ENCODE measurements at places on chromosomes 13 and 19.

GRCh38 chr19:2479556-2480194, 3.7 kb downstream of the GADD45B start:
- peaks cover 14% of the 10 kb centered on the region for H3K4me1 ChIP-seq
- H3K27ac ChIP-seq, result peak overlapping the region; percentile 69
- no peak overlapping the region for H3K4me3 ChIP-seq
- peak; percentile 59 for DNase-seq
- peaks cover 20% of the 10 kb centered on the region for H3K36me3 ChIP-seq

DNA sequence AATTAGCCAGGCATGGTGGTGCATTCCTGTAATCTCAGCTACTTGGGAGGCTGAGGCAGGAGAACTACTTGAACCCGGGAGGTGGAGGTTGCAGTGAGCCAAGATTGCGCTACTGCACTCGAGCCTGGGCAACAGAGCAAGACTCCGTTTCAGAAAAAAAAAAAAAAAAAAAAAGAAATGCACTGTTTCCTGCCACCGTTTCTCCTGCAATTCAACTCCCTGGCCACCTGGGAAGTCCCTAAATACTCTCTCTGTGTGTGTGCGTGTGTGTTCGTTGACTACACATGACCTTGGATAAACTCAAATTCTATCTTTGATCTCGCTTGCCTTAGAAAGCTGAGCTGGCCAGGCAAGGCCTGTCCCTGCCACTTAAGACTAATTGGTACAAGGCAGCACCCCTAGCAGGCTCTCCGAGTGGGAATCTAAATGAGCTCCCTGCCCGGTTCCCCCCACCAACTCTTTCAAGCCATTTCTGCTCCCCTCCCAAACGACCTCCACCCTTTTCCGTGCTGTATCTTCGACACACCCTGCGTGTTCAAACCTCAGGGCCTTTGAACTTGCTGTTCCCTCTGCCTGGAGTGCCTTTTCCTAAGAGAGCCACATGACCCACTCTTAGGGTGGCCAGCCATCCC, 5.2 kb upstream of the BCAT2 start:
- H3K4me3 ChIP-seq, result no peak overlapping the region
- H3K36me3 ChIP-seq, result no peaks in the 10 kb centered on the region
- DNase-seq, result peak; percentile 42
- H3K27ac ChIP-seq, result no peak overlapping the region
- no peaks in the 10 kb centered on the region for H3K27me3 ChIP-seq
- no peaks in the 10 kb centered on the region for H3K4me1 ChIP-seq

DNA sequence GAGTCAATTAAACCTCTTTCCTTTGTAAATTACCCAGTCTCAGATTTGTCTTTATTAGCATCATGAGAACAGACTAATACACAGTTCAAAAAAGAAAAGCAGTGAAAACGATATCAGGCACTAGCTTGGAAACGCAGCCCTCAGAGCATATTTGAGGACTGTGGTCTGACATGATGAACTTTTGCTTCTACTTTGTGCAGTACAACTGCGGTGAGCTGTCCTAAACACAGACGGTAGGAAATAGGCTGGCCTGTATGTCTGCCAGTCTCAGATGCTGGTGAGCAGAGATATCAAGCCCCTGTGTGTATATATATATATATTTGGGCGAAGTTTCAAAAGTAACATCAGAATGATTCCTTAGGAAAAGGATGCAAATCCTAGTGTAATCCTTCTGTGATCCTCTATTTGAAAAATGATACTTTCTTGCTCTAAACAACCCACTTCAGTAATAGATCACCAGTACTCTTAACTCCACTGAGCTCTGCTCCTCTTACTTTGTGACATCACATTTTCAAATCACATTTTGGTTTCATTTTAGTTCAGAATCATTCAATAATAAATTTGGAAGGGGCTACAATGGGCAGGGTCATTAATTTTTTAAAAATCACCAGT, 74.4 kb downstream of the TNFRSF19 start:
- no peak overlapping the region for H3K27ac ChIP-seq
- H3K36me3 ChIP-seq, result peaks cover 18% of the 10 kb centered on the region
- H3K27me3 ChIP-seq, result no peaks in the 10 kb centered on the region
- no peak overlapping the region for H3K4me3 ChIP-seq
- DNase-seq, result no peak

DNA sequence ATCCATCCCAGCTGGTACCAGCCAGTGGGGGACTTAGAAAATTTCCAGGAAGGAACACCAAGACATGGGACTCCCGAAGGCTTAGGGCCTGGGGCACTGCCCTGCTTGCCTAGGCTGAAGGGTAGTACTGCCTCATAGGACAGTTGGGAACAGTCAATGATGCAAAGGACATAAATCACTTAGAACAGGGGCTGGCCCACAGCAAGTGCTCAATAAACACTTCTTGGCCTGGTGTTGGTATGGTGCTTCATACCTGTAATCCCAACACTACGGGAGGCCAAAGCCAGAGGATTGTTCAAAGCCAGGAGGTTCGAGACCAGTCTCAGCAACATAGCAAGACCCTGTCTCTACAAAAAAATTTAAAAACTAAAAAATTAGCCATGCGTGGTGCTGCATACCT, 5.8 kb downstream of the KEAP1 start:
- no peaks in the 10 kb centered on the region for H3K27me3 ChIP-seq
- no peak overlapping the region for H3K27ac ChIP-seq
- no peak for DNase-seq
- H3K36me3 ChIP-seq, result peaks cover 31% of the 10 kb centered on the region
- H3K4me3 ChIP-seq, result no peak overlapping the region

DNA sequence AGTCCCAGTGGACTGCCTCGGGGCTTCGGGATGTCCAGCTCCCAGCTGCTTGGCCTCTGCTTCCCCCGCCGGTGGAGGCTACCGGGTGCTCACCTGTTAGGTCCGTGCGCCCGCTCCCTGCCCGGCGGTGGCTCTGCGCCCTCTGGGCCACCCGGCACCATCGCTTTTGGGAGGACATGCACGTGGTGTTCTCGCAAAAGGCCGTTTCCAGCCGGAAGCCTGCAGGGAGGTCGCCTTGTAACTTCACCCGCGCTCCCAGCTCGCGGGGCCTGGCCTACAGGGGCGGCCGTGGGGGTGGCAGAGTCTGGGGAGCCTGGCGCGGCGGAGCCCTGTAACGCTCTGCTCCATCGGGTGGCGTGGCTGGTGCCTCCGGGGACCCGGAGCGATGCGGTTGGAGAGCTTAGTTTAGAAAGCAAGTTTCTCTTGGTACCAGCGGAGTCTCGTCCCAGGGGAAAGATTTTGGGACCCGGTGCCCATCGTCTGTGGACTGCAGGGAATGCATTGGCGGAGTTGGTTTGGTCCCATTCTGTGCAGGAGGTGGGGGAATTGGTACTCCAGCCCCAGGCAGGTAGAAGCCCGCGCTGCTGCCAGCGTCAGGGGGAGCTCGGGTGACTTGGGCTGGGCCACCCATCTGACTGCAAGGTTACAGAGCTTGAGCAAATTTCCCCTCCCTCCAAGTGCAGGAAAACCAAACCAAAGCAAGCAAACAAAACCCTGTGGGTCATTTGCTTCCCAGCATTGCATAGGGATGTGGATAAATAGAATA, 673 bp downstream of the SPATA13 start:
- peak overlapping the region; percentile 68 for H3K4me3 ChIP-seq
- DNase-seq, result no peak
- H3K27ac ChIP-seq, result no peak overlapping the region
- H3K4me1 ChIP-seq, result peaks cover 7% of the 10 kb centered on the region
- H3K36me3 ChIP-seq, result no peaks in the 10 kb centered on the region

GRCh38 chr19:639253-640160, at the start of gene FGF22:
Gene FGF22, plus strand, starts transcription at chr19:639879. Its CDS starts 47 bp downstream, at chr19:639926.
- H3K27me3 ChIP-seq, result no peaks in the 10 kb centered on the region
- H3K4me1 ChIP-seq, result peaks cover 8% of the 10 kb centered on the region
- peak within 1 kb of the TSS; percentile 66 for H3K4me3 ChIP-seq
- H3K36me3 ChIP-seq, result peaks cover 5% of the 10 kb centered on the region
- H3K27ac ChIP-seq, result no peak within 1 kb of the TSS
- DNase-seq, result peak; percentile 92

DNA sequence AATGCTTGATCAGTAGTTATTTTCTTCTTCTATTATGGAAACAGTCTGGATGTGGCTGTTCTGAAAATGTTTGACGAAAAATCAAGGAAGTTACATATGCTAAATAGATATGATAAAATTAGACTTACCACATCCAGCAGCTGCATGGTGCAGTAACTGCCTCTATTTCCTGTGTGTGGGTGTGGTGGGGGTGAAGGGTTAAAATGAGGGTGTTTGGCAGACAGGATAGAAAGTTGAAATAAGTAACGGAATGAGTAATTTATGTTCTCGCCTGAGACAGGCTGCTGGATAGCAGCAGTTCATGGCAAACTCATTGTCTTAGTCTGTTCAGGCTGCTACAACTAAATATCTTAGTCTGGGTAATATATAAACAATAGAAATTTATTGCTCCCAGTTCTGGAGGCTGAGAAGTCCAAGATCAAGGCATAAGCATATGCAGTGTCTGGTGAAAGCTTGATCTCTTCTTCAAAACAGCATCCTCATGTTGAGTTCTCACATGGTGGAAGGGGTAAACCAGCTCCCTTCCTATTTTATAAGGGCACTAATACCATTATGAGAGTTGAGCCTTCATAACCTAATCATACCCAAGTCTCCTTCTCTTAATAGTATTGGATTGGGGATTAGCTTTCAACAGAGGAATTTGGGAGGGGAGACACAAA, 1248.9 kb downstream of the SLITRK5 start:
- no peaks in the 10 kb centered on the region for H3K27me3 ChIP-seq
- no peak for DNase-seq
- H3K4me3 ChIP-seq, result no peak overlapping the region

DNA sequence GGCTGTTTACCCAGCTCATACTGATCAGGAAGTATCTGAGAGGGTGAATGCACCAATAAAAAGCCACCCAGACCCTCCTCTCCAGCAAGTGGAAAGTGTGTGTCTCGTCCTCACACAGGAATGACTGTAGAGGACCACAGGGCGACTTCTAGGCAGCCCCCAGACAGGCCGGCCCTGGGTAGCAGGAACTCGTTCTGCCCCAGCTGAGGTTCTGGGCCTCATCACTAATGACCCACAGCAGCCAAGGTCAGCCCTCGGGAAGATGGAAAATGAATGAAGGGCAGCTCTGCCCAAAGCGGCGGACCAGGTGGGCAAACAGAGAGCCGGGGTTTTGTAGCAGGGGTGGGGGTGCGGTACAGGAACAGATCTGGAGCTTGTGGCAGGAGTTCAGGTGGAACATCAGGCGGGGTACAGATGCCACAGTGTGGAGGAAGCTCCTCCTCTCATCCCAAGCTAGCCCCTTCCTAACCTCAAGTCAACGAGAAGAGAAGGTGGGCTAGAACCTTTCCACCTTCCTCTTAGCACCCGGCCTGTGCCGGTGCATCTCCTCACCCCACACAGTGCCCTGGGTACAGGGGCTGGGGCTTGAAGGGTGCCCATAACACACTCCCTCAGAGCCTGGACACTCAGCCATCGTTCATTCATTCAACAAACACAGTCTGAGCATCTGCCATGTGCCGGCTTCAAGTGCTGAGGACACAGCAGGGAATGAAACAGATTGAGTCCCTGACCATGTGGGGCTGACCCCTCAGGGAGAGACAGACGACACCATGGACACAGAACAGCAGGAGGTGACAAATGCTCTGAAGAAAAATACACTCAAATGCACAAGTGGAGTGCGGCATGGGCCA, 36.2 kb downstream of the RFX2 start:
- no peak overlapping the region for H3K4me3 ChIP-seq
- no peaks in the 10 kb centered on the region for H3K27me3 ChIP-seq
- H3K27ac ChIP-seq, result no peak overlapping the region
- DNase-seq, result no peak
- H3K4me1 ChIP-seq, result no peaks in the 10 kb centered on the region
- no peaks in the 10 kb centered on the region for H3K36me3 ChIP-seq

GRCh38 chr13:24644036-24644435, 36.2 kb upstream of the ATP12A start:
- H3K27me3 ChIP-seq, result no peaks in the 10 kb centered on the region
- H3K36me3 ChIP-seq, result no peaks in the 10 kb centered on the region
- DNase-seq, result no peak
- H3K4me3 ChIP-seq, result no peak overlapping the region
- no peak overlapping the region for H3K27ac ChIP-seq

DNA sequence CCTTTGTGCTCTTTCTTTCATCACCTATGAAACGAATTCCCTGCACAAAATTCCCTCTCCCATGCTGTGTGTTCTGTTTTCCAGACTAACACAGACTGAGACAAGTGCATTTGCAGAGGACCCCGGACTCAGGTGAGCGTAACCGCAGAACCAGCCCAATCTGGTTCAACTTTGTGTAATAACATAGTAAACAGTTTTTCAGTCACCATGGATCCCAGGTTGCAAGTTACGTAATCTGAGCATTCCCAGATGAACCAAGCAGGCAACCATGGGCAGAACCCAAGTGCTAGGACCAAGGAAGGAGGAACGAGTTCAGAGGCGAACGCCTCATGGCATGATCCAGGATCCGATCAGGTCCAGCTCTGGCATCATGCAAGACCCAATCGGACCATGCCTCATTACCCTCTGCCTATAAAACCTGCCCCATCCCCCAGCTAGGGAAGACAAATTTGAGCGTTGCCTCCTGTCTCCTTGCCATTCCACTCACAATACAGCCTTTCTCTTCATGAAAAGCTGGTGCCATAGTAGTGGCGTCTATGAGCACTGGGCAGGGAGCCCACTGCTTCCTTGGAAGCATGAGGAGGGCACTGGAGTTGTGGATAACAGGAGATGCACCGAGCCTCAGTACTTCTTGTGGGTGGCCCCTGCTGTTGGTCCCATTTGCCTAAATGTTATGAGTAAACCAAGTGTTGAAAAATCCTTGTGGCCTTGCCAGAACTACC, 107.6 kb downstream of the ABCC4 start:
- no peaks in the 10 kb centered on the region for H3K36me3 ChIP-seq
- H3K27me3 ChIP-seq, result no peaks in the 10 kb centered on the region
- H3K4me3 ChIP-seq, result no peak overlapping the region
- DNase-seq, result peak; percentile 85
- H3K4me1 ChIP-seq, result no peaks in the 10 kb centered on the region

DNA sequence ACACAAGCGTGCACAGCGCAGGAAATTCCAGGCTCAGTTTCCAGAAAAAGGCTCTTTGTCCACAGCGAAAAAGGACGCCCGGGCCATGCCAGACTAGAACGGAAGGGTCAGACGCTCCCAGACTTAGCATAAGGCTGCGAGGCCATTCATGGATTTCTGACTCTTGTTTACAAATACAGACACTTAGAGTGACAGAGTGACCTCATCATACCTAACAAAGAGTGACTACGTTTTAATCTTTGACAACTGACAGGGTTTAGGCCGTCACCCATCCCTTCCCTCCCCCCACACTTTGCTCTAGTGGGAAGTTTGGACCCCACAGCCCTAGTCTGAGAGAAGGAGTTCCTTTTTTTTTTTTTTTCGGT, 418 bp upstream of the ZNF709 start:
- H3K4me1 ChIP-seq, result peaks cover 7% of the 10 kb centered on the region
- no peak for DNase-seq
- peak overlapping the region; percentile 70 for H3K4me3 ChIP-seq
- no peak overlapping the region for H3K27ac ChIP-seq
- no peaks in the 10 kb centered on the region for H3K36me3 ChIP-seq
- no peaks in the 10 kb centered on the region for H3K27me3 ChIP-seq

- peaks cover 12% of the 10 kb centered on the region for H3K4me1 ChIP-seq
- H3K4me3 ChIP-seq, result no peak overlapping the region
- H3K36me3 ChIP-seq, result no peaks in the 10 kb centered on the region
Observed at GRCh38 chr19:39847525-39847924, 1.3 kb upstream of the FBL start.
